Thoracic aorta (tissue), 2 donors: ENCODE measurements at places on chromosomes 1 and 21. TPM values are rescaled to one million over a fixed set of nuclear protein-coding genes. Genes with fewer than 3 reads are reported as not detected.

Gene RIPK4
- total RNA-seq = 9.2 TPM

Gene ESRRG
- not detected for total RNA-seq

Gene TSACC
- total RNA-seq = not detected

Gene CD1B
- total RNA-seq = not detected

Gene GPR52
- total RNA-seq = 7.1 TPM

Gene TAS1R1
- total RNA-seq = not detected

Gene AUNIP
- not detected for total RNA-seq

Gene NOS1AP
- 6.3 TPM for total RNA-seq

Gene GPR37L1
- total RNA-seq = not detected

Gene ATP1A4
- 0.68 TPM for total RNA-seq

Gene BARHL2
- not detected for total RNA-seq

Gene MTFR1L
- 63.4 TPM for total RNA-seq

Gene FCRL4
- not detected for total RNA-seq

Gene BSND
- not detected for total RNA-seq

Gene SMIM1
- 4.6 TPM for total RNA-seq

Gene C1orf105
- total RNA-seq = not detected

Gene MIXL1
- total RNA-seq = not detected

Gene OR6K3
- total RNA-seq = not detected
